Myometrial cell (primary cell): ENCODE measurements at places on chromosomes 16 and 17. TPM values are rescaled to one million over a fixed set of nuclear protein-coding genes. Genes with fewer than 3 reads are reported as not detected.

The AOC2 gene
- under 0.01 and 0.29 TPM in 2 replicates for total RNA-seq

The CRHR1 gene
- total RNA-seq: not detected in 2 replicates

The ZNF778 gene
- total RNA-seq: 5.8 TPM in 2 replicates

The SHCBP1 gene
- 27.3 and 27.4 TPM in 2 replicates for total RNA-seq

The SLC12A4 gene
- 63.6 and 116 TPM in 2 replicates for total RNA-seq

The TBC1D26 gene
- not detected in 2 replicates for total RNA-seq

The PROCA1 gene
- total RNA-seq: 0.18 and 2.3 TPM in 2 replicates

The TPSB2 gene
- not detected in 2 replicates for total RNA-seq

The SPHK1 gene
- 20.9 and 34.3 TPM in 2 replicates for total RNA-seq
